GM12892 (cell line): ENCODE measurements at places on chromosomes 6 and 20.

- no peak for DNase-seq
Observed at GRCh38 chr20:57433657-57434389, 42.6 kb downstream of the RBM38 start.

- DNase-seq, result no peak
Observed at GRCh38 chr6:27144740-27145079, 102.8 kb upstream of the PRSS16 start.

DNA sequence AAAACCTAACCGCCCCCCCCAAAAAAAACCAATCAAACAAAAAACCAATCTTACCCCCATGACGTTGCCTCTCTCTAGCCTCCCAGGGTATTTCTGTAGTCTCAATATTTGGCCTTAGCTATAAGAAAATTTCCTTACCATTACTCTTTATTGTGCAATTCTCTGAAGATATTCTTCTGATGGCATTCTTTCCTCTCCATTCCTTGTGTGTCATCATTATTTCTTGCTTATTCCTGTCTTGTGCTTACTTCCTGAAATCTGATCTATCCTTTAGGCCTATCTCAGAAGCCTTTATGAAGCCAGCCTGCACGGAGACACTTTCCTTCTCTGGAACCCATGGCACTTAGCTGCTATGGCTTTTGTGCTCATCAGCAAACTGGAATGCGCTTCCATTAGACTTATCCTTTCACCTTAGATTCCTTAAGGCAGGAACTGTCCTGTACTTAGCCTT is 65.9 kb upstream of the DDR1 start:
- no peak for DNase-seq

GRCh38 chr6:104087765-104088164 is 772.0 kb downstream of the HACE1 start:
- DNase-seq, result no peak

DNA sequence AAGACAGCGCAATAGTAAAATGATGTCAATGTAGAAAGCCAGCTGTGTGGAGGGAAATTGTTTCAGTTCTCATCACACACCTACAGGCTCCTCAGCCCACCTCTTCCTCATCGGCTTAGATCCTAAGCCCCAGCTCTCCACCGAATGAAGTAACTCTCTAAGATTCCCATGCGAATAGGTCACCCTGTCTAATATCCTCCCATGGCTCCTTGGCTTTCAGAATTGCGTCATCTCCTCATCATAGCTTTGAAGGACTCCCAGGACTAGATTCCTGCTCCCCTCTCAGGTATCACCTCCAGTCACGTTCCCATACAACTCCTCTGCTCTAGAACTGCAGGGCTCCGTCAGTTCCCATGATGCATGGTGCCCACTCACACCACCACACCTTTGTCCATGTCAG is 16.2 kb upstream of the SLC22A16 start:
- no peak for DNase-seq

GRCh38 chr6:5995949-5996713 is 10.6 kb downstream of the NRN1 start:
- no peak for DNase-seq

- no peak for DNase-seq
Observed at GRCh38 chr6:87139236-87139635, 16.1 kb upstream of the ZNF292 start.

DNA sequence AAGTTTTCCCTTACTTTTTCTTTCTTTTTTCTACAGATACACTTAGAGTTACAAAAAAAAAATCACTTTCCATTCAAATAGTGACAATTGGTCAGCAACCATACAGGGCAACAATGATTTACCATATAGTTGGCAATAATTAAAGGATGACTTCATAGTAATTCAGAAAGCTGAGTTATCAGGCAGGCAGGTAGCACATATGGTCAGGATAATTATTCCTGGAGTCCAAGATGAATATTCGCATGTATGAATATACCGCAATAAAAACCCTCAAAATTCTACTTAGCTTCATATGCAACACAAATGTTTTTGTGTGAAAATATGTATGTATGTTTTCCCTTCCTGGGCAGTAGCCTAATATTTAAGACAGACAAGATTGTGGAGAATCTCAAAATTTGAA is 34.5 kb downstream of the COL19A1 start:
- no peak for DNase-seq

GRCh38 chr20:3875378-3875974 is 13.7 kb upstream of the PANK2 start:
- DNase-seq, result no peak

DNA sequence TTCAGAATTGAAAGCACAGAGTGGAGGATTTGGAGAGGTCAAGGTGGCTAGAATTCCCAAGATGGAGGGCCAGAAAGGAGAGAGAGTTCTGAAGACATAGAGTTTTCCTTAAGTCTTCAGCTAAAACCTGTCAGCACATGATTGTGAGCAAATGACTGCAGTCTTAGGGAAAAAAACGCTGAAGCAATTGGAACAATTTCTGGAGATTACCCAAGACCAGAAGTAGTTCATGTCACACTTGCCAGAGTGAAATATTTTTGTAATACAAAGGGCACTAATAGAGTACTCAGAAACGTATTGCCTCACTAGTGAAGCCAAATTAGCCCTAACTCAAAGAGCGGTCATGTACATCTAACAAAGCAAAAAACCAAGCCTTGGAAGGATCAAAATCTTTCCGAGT is 541.3 kb upstream of the MARCKS start:
- no peak for DNase-seq

- no peak for DNase-seq
Observed at GRCh38 chr6:6680526-6680925, 92.0 kb downstream of the LY86 start.

DNA sequence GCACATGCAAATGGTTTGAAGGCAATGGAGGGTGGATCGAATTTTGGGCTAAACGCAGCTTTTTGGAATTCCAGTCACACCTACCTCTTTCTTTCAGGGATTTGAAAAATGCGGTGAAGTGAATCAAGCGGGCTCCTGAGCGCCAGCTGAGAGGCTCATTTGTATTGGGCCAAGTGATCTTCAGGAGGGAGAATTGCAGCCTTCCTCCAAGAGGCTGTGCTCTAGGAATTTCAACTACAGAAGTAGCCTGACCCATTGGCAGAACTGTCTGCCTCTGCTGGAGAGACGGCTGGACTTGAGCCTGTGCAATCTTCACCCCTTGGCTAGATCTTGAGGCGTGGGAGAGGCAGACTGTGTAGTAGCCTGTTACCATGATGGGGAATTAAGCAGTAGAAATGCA is 5.7 kb upstream of the TIAM2 start:
- DNase-seq, result no peak

- DNase-seq, result no peak
Observed at GRCh38 chr20:57904314-57905105, 194.7 kb upstream of the PMEPA1 start.

GRCh38 chr6:108609276-108609769 is 48.6 kb downstream of the FOXO3 start:
- no peak for DNase-seq

- no peak for DNase-seq
Observed at GRCh38 chr6:139751179-139751578, 376.7 kb upstream of the CITED2 start.

DNA sequence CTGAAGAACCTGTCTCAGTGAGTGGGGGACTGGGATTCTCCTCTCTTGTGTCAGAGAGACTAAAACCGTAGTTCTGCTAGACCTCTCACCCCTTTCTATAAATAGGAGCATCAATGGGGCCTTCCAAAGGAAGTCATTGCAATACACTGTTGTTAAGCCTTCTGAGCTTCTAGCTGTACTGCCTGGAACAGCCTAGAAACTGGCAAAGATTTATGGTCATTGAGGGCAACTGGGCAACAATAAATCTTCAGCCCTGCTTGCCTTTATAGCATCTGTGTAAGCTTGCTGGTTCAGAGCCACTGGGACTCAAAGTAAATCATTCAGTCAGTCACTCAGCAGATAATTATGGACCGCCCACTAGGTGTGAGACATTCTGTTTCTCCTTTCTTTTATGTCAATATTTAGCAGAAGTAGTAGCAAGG is 53.2 kb downstream of the PPP1R14C start:
- no peak for DNase-seq

DNA sequence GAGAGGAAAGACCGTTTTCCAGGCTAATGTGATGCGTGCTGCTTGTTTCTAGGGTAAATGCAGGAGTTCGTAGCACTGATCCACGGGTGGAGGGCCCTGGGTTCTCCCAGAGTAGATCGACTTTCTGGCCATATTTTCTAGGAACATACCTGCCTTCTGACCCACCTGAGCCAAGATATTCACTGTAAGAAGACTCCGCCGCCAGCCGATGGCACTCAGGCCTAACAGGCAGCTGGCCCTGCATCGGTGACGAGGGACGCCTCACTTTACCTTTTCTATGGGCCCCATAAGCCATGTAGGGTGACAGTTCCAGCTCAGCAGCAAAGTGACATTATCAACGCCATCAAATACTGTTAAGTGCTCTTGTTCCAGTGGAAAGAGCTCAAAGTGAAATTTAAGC is 30.2 kb upstream of the FRMD1 start:
- DNase-seq, result no peak

GRCh38 chr6:43216200-43216599 is 13.1 kb downstream of the DNPH1 start:
- DNase-seq, result no peak

- DNase-seq, result no peak
Observed at GRCh38 chr6:45300736-45301135, 27.4 kb upstream of the RUNX2 start.

GRCh38 chr20:32970973-32971300 is 33.3 kb downstream of the SUN5 start:
- DNase-seq, result no peak

DNA sequence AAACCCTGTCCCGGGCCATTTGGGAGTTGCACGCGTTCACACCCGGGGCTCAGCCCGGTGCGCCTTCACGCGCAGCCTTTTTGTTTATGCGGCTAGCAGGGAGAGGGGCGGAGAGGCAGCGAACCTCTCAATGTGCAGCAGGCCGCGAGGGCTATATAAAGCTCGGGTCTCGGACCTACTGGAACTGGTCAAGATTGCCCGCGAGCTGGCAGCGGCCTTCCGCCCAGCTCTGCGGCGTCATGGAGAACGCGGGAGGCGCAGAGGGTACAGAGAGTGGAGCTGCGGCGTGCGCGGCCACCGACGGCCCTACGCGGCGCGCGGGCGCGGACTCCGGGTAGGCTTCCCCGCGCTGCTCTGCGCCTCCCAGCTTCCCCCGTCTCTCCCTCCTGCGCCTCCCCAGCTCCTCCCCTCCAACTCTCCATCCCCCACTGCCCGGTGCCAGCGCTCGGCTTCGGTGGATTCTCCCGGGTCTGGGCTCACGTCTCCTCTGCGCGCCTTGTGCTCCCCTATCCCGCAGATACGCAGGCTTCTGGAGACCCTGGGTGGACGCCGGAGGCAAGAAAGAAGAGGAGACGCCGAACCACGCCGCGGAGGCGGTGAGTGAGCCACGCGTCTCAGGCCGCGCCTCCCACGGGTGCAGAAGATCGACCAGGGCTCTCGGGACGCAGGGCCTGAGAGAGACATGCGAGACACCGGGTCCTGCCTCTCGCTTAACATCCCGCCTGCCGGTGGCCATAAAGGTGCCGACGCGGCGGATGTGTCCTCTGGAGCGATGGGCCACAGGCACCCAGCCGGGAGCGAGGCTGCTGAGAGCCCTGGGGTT is at the start of gene RIPPLY2:
Gene RIPPLY2, plus strand, starts transcription at position 183 of the 823 bp plus-strand sequence. Its CDS starts 57 bp downstream, at position 240.
- peak; percentile 7 for DNase-seq

GRCh38 chr6:159097256-159097655 is 52.5 kb upstream of the TAGAP start:
- DNase-seq, result no peak

- no peak for DNase-seq
Observed at GRCh38 chr20:3871550-3872265, 17.5 kb upstream of the PANK2 start.

DNA sequence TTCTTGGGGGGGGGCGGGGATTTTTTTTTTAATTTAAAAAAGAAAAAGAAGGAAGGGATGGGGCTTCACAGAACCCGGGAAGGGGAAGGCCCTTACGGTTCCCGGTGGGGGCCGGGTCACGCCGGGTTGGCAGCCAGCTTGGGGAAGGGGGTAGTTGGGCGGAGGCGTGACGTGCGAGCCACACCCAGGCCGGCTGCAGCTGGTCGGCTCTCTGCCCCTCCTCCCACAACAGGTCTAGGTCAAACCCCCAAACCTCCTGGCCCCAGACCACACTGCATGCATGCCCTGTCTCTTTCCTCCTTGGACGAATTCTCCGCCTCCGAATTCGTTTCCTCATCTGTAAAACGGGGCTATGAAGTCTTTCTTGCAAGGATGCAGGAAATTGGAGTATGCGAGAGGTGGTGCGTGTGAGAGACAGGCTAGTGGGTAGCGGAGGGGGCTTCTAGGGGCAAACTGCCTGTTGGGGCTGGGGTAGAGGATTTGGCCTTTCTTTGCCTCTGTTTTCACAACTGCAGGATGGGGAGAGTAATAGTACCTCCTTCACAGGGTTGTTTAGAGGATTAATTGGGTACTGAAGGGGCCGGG is 828 bp downstream of the HCK start:
- peak; percentile 64 for DNase-seq

GRCh38 chr6:100780648-100781047 is 100.5 kb downstream of the ASCC3 start:
- no peak for DNase-seq

GRCh38 chr6:134517145-134517658 is 199.3 kb upstream of the SGK1 start:
- no peak for DNase-seq

DNA sequence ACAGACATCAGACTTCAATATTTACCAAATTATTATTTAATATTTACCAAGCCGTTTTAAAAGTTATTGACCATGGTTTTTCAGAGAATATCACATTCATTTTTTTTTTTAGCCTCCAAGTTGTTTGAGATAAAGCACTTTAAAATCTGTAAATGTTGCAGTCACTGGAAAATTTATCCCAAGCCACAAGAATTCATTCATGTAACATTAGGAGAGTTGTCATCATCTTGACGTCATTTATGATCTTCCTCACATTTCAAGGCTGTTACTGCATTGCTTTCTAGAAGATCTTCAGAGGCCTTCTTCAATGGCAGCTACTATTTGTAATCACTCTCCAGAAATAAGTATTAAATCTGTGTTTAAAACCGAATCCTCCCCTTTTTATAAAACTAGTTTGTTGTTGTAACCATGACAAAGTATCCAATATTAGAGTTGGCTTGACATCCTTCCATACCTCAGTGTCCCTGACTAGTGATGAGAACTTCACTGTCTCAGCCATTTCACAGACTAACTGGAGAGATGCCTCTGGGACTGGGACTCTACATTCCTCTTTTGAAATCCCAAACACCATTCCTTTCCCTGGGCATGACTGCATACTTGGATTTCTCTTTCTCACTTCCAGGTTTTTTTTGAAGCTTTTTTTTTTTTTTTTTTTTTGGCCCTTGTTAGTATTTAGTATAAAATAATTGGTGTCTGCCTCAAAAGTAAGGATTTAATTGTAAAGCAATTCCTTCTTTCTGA is 100.1 kb downstream of the ZFAND3 start:
- no peak for DNase-seq

DNA sequence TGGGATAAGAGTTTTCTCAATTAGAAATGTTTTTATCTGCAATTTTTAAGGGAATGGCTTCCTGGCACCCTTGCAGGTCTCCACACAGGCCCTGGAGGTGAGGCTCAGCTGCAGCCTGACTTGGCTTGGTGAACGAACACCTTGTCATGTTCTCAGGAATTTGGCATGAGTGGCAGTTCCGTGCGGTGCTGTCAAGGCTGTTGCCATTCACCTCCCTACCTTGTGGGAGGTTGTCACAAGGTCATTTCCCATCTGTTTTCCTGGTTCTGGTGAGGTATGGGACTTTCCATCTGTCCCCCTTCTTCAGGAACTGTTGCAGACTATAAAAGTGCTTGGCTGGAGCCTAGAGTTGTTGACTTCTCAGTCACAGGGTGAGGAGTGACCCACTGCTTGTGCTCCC is 82.9 kb downstream of the ELOVL4 start:
- no peak for DNase-seq

- DNase-seq, result no peak
Observed at GRCh38 chr20:31679357-31680285, 41.9 kb downstream of the COX4I2 start.
